ENCODE measurements at places on chromosomes 3 and 15. TPM values are rescaled to one million over a fixed set of nuclear protein-coding genes. Genes with fewer than 3 reads are reported as not detected.

DNA sequence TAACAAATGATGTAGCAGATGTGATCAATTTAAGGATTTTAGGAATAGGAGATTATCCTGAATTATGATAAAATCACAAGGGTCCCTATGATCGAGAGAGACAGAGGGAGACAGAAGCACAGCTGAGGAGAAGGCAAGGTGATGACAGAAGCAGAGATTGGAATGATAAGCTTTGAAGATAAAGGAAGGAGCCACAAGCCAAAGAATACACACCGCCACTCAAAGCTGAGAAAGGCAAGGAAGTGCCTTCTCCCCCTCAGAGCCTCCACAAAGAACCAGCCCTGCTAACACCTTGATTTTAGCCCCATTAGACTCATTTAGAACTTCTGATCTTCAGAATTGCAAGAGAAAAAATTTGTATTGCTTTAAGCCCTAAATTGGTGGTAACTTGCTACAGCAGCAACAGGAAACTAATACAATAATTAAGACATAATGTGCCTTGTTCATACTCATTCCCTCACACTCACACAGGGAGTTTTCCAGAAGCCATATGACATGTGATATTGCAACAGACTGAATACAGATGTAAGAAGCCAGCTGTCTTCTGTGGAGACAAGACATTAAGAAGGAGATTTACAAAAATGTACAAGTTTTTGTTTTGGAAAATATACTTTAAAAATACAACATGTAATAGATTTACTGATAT, 38.2 kb downstream of the TRANK1 start:
- DNase-seq, result no peak

GRCh38 chr3:170506556-170506955, 79.3 kb downstream of the SLC7A14 start:
- DNase-seq, result no peak

- DNase-seq, result no peak
Measured at GRCh38 chr15:80419546-80419945, 15.4 kb downstream of the ARNT2 start.

- DNase-seq, result peak; percentile 8
Measured at GRCh38 chr3:145807990-145808389, 353.0 kb downstream of the PLOD2 start.

DNA sequence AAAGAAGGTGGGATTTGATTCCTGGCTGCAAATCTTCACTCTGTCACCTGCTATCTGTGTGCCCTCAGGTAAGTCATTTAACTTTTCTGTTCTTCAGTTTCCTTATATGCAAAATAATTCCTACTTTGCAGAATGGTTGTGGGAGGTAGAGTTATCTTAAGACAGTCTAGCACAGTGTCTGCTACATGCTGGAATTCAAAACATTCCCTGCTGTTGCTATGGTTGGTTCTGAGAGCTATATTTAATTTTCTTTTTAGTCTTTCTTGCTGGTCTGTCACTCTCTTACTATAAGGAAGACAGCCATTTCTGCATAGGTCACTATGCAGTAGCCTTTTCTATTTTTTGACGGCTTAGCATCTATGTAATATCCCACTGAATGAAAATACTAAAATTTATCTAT, 4.0 kb upstream of the ADPGK start:
- DNase-seq, result no peak

- DNase-seq, result no peak
Measured at GRCh38 chr15:59833366-59833765, 144.2 kb upstream of the BNIP2 start.

PLA2G4E gene
- polyA plus RNA-seq, result not detected

LRRN1 gene
- polyA plus RNA-seq, result 83.0 TPM
